GM23248 (cell line): ENCODE measurements at places on chromosomes 2 and 18. TPM values are rescaled to one million over a fixed set of nuclear protein-coding genes. Genes with fewer than 3 reads are reported as not detected.
A peak's percentile ranks its signal among the peaks of the same experiment; 100 is the strongest.

- H3K36me3 ChIP-seq: peaks cover 62% of the 10 kb centered on the region
- H3K4me3 ChIP-seq: no peak overlapping the region
- DNase-seq: no peak
- no peaks in the 10 kb centered on the region for H3K27me3 ChIP-seq
- H3K27ac ChIP-seq: no peak overlapping the region
Observed at GRCh38 chr18:9552191-9552590, 62.2 kb downstream of the PPP4R1 start.

Gene PLCL1
- 2.3 TPM in 2 replicates for total RNA-seq

Gene CHST10
- 6.2 and 12.9 TPM in 2 replicates for total RNA-seq

DNA sequence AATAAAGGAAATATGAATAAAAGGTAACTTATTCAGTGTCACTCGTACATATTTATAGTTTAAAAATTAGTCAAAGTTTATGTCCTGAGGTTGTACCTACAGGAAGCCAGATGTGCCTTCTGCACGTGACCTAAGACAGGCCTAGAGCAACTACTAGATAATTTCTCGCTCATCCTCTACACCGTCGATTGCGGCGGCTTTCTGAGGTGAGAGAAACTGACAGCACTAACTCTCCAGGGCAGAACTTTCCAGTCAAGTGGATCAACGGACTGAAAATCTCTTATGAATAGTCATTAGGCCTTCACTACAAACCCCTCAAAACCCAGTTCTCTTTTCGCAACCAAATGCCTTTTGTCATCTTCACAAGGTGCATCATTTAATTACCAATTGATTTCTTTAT lies 54.2 kb downstream of the ZEB2 start:
- H3K4me3 ChIP-seq: no peak overlapping the region
- no peaks in the 10 kb centered on the region for H3K36me3 ChIP-seq
- H3K4me1 ChIP-seq: peaks cover 24% of the 10 kb centered on the region
- H3K27me3 ChIP-seq: no peaks in the 10 kb centered on the region
- no peak for DNase-seq
- H3K27ac ChIP-seq: no peak overlapping the region

DNA sequence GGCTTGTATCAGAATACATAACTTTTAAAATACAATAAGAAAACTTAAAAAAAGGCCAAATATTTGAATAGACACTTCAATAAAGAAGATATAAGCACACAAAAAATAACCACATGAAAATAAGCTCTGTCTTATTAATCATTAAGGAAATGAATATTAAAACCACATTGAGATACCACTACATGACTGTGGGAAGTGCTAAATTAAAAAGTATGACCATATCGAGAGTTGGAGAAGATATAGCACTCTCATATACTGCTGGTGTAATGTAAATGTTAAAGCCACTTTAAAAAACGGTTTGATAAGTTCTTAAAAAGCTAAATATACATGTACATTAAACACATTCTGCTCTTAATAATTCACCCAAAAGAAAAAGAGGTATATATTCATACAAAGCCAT lies 104.6 kb upstream of the TRIB2 start:
- no peaks in the 10 kb centered on the region for H3K27me3 ChIP-seq
- no peak overlapping the region for H3K27ac ChIP-seq
- H3K4me3 ChIP-seq: no peak overlapping the region
- peaks cover 5% of the 10 kb centered on the region; the same call in 1 of the 2 replicates for H3K4me1 ChIP-seq

DNA sequence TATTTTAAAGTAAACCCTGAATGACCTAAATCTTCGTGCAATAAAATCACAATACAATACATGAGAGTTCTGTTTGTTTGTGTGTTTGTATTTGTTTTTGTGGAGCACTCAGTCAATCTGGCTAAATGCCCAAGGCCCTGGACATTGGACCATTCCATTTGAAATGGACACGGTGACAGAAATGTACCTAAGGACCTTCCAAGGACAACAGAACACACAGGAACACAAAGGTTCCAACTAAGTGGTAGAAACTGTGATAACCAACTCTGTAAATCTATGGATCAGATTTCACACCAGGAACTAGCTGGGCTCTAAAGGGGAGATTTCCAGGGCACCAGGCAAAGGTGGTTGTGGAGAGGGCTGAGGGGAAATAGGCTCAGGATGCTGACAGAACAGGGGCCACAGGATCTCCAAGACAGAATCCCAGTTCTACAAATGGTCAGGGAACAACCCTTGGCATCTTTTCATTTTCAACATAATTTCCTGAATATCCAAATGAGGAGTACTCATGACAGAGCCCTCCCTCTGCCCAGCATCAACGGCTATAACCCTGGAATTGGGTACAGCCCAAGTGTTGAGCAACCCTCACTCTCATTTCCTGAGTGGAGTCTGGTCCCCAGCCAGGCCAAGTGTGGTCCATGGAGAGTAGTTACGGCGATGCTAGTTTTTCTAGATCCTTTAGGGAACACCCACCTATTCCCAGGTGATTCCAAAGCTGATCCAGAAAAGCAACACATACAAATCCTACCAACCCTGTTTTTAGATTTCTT lies 78.4 kb downstream of the NCKAP5 start:
- no peaks in the 10 kb centered on the region for H3K4me1 ChIP-seq
- H3K27me3 ChIP-seq: no peaks in the 10 kb centered on the region
- H3K4me3 ChIP-seq: no peak overlapping the region
- DNase-seq: peak; percentile 53

DNA sequence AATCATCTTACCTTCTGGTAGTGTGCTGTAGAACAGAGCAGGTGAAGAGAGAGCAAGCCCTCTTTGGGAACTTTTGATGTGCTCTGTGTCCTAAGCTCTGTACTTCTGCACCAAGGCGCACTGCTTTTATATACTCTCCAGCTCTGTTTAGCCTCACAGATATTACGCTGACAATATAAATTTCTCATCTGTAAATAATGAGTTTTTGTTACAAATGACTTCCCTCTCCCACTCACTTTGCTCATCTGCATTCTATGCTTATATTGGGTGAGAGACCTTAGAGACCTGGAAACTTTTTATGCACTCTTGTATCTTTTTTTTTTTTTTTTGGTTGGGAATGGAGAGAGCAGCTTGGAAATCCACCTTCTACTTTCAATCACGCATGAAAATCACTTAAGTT lies at the start of gene GCG:
GCG (minus strand) TSS at position 101 of the 400 bp plus-strand sequence. CDS start 3,069 bp downstream, outside the sequence.
- H3K4me3 ChIP-seq: no peak within 1 kb of the TSS
- no peaks in the 10 kb centered on the region for H3K27me3 ChIP-seq
- no peaks in the 10 kb centered on the region for H3K36me3 ChIP-seq

Gene ABCG8
- total RNA-seq: not detected in 2 replicates

DNA sequence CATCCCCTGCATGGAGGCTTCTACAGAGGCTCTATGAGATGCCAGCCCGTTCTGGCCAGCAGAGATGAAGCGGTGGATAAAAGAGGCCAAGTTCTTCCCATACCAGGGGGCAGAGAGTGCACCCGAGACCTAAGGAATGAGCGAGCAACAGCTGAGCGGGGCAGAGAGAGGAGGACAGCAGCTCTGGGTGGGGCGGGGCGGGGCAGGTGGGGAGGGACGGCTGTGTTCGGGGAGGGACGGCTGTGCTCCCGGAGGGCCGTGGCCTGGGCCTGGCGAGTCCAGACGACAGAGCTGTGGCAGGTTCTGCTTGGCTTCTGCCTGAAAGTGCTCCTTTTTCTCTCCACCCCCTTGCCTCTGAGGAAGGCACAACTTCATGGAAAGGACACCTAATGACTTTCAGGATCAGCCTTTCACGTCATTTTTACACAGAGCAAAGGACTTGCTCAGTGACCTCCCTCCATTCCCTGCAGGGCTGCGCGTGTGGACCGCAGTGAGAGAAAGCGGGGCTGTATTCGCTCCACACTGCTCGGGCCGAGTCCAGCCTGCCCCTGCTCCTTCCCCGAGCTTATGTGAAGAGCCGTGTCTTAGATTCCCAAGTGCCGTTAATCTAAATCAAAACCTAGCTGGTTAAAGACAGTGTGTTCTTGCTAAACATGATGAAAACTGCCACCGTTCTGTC lies 232.9 kb downstream of the HDAC4 start:
- H3K27ac ChIP-seq: no peak overlapping the region
- H3K4me1 ChIP-seq: no peaks in the 10 kb centered on the region
- H3K27me3 ChIP-seq: no peaks in the 10 kb centered on the region
- H3K4me3 ChIP-seq: no peak overlapping the region

DNA sequence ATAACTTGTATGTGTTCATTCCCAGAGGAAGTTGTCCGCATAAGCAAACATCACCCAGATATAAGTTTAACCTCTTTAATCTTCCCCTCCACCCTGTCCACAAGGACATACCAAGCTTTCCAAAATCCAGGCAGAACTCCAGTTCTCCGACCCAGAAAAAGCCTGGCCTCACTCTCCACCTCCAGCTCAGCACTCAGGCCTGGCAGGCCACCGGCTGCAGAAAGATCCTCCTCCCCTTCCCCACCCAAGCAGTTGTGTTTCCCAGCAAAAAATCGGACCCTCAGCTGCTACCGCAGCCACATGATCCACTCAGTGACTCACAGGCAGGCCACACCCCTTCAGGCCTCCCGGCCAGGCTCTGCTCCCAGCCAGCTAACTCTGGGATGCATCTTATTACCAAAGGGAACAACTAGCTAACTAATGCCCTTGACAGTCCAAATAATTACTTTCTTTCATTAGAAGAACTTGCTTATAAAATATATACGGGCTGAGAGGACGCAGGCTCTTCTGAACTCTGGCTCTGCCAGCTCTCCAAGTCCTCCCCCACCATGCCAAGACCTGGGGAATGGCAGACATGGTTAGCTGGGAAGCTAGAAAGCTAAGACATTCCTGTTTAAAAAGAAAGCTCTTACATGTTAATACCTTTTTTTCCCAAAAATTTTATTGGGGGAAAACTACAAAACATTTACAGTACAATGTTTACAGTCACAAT lies 4.5 kb downstream of the ZFP36L2 start:
- DNase-seq: peak; percentile 94
- H3K36me3 ChIP-seq: peaks cover 22% of the 10 kb centered on the region
- peak overlapping the region; percentile 97 for H3K4me3 ChIP-seq

- H3K36me3 ChIP-seq: no peaks in the 10 kb centered on the region
- no peak for DNase-seq
- H3K27ac ChIP-seq: no peak overlapping the region
- H3K27me3 ChIP-seq: peaks cover 50% of the 10 kb centered on the region
Observed at GRCh38 chr2:181646415-181646987, 10.4 kb downstream of the CERKL start.

- H3K36me3 ChIP-seq: no peaks in the 10 kb centered on the region
- peaks cover 47% of the 10 kb centered on the region for H3K4me1 ChIP-seq
- peak overlapping the region; percentile 83 for H3K27ac ChIP-seq
- H3K27me3 ChIP-seq: no peaks in the 10 kb centered on the region
- H3K4me3 ChIP-seq: peak overlapping the region; percentile 23
- DNase-seq: peak; percentile 38
Observed at GRCh38 chr2:46118656-46119371, 178.4 kb upstream of the EPAS1 start.

GRCh38 chr18:69958422-69958821 lies 10.7 kb upstream of the CD226 start:
- no peak for DNase-seq
- no peaks in the 10 kb centered on the region for H3K27me3 ChIP-seq
- no peaks in the 10 kb centered on the region for H3K4me1 ChIP-seq
- no peaks in the 10 kb centered on the region; the same call in 1 of the 2 replicates for H3K36me3 ChIP-seq
- H3K27ac ChIP-seq: no peak overlapping the region

Gene RIT2
- not detected in 2 replicates for total RNA-seq

- H3K27ac ChIP-seq: no peak overlapping the region
- no peaks in the 10 kb centered on the region for H3K36me3 ChIP-seq
- H3K4me1 ChIP-seq: no peaks in the 10 kb centered on the region
Observed at GRCh38 chr2:98790221-98790620, 59.3 kb upstream of the MGAT4A start.

Gene CD8B
- total RNA-seq: not detected in 2 replicates

Gene IGFBP5
- total RNA-seq: 117 TPM in 2 replicates
